ENCODE measurements at places on chromosomes 6 and 20.

- no peak for DNase-seq
Observed at GRCh38 chr20:23668477-23668951, 20.3 kb downstream of the CST4 start.

GRCh38 chr20:10316582-10316981, 98.0 kb downstream of the SNAP25 start:
- DNase-seq = no peak

DNA sequence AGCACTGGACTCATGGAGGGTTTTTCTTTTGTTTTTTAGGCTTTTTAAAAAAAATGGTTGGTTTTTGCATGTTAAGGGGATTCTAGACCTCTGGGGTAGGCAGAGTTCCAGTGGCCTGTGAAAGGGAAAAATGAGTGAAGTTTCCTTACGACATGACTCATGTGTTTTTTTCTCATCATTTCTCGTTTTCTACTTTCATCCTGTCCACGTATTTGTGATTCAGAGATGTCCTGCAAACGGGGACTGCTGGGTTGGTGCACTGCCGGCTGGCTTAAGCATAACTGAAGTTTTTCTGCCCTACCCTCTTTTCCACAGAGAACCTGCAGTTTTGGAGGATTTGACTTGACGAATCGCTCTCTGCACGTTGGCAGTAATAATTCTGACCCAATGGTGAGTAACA, 182.3 kb downstream of the SASH1 start:
- DNase-seq = no peak

DNA sequence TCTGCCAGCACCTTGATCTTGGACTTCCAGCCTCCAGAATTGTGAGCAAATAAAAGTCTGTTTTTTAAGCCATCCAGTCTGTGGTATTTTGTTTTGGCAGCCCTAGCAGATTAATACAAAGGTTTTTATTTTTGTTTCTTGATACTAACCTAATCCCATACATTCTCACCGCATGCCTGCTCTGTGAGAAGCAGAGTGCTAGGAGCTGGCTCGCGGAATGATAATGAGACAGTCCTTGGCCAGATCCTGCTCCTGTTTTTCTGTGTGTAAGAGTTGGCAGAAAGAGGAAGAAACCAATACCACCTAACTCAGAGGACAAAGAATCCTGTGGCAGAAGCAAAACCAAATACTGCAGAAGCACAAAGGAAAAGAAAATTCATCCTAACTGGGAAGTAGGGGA, 82.6 kb downstream of the KIF16B start:
- DNase-seq = no peak

DNA sequence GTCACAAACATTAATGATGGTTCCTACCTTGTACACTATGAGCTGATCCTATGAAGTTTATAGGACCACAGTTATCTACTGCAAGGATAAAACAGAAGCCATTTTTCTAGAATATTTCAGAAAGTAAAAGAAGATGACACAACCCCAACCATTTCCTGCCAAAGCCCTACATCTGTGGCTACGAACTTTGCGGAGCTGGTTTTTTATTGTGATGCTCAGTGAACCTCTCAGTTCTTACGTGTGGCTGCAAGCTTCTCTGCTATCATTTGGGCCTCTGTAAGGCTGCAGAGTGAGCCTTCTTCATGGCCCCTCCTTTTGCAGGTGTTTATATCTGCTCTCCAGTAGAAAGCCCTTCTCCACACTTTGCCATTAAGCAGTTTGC, 17.8 kb upstream of the TAGAP start:
- DNase-seq = no peak

DNA sequence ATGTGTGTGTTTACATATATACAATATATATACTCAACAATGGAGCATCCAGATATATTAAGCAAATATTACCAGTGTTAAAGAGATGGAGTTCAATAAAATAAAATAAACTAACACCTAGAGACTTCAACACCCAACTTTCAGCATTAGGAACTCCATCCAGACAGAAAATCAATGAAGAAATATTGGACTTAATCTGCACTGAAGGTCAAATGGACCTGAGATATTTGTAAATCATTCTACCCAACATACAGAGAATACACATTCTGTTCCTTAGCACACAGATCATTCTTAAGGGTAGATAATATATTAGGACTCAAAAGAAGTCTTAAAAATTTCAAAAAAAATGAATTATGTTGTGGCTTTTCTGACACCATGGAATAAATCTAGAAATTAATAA, 832.3 kb upstream of the ADGRB3 start:
- DNase-seq = no peak

DNA sequence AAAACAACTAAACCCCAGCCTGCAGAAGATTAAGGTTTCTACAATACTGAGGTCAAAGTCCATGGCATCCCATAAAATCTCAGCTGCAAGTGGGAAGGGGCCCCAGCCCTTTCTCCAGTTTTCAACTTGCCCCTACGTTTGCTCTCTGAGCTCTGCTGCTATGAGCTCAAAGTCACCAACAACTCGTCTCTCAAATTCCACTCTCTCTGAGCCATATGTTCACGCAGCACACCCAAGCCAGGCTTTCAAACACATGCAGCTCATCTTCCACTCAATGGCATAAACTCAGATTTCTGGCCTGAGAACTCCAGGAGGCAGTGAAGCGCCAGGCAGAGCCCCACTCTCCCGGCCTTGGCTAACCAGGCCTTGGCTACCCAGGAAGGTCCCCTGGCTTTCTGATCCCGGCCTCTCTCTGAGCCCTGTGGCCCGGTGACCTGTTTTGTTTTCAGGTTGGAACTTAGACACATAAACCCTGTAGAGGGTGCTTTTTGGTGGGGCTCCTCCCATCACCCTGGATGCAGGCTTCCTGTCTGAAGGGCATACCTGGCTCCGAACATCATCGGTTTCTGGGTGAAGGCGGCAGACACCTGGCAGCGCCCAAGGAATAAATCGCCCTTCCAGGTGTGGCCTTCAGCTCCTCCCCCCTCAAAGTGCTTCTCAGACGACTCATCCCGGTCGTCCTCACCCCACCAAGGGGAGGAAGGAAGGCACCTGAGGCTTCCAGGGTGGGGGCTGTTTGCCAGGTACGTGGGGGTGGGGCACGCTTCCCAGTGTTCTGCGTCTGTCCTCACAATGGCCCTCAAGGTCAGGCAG, 12.4 kb downstream of the SLC22A23 start:
- no peak for DNase-seq

- no peak for DNase-seq
Observed at GRCh38 chr6:136723780-136724179, 68.5 kb downstream of the MAP3K5 start.

DNA sequence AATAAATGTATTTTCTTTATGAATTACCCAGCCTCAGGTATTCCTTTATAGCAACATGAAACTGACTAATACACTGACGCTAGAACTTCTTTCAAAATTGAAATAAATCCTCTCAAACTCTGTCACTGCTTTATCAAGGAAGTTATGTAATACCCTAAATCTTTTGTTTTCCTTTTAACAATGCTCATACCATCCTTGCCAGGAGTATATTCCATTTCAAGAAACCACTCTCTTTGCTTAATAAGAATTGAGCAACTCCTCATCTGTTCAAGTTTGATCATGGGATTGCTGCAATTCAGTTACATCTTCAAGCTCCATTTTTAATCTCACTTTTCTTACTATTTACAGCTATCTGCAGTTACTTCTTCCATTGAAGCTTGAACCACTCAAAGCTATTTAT, 707.6 kb upstream of the MARCKS start:
- DNase-seq = no peak

GRCh38 chr6:16236631-16237199, 1.7 kb upstream of the GMPR start:
- DNase-seq = no peak

DNA sequence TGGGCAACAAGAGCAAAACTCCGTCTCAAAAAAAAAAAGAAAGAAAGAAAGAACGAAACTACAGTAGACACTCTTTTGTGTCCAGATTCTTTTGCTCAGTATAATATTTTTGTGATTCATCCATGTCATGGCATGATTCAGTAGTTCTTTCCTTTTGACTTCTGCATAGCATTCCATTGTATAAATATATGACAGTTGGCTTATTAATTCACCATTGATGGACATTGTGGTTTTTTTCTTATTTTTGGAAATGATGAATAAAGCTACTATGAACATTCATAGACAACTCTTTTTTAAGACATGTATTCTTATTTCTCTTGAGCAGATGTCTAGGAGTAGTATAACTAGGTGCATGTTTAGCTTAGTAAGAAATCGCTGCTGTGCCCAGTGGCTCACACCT, 10.3 kb upstream of the IER3 start:
- DNase-seq = no peak

DNA sequence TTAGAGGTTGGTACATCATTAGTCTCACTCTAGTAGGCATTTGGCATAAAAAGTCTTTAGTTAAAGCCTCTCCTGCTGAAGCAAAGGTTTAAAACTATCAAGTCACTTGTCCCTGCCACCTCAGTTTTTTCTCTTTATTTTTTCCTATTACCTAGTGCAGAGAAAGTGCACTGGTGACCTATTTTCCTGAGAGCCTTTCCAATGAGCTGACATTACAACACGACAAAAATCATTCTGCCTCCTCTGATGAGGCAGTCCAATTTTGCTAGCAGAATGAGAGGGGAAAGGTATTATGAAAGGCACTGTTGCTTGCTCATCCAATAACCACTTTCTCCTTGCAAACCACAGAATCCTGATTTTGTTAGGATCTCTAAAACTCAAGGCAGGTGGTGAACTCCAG, 73.3 kb upstream of the SGK1 start:
- no peak for DNase-seq

- DNase-seq = no peak
Observed at GRCh38 chr20:13338999-13339411, 117.9 kb downstream of the ISM1 start.

DNA sequence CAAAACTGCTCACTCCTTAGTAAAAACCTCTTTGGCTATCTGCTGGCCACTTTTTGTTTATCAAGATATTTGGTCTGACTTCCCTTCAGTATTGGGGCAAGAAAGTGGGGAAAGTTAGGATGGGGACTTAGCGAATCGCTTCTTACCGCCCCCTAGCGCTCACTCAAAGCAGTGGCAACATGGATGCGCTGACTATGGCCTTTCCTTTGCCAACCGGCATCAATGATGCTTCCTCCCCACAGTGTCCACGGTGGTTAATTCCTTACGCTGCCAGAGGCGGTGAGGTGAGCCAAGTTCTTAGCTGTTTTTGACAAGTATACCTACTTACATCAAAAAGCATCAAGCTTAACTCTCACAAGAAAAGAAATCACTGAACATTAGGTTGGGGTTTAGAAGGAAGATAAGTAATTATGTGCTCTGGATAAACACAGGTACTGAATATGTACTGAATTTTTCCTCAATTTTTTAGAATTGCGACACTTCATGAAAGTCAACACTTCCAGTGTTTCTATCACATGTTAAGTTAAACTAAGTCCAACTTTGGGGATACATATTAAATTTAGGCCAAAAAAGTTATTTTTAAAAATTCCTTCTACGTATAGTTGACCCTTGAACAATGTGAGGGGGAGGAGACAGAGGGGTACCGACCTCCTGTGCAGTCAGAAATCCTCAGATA, 86.7 kb downstream of the GMDS start:
- DNase-seq = no peak

DNA sequence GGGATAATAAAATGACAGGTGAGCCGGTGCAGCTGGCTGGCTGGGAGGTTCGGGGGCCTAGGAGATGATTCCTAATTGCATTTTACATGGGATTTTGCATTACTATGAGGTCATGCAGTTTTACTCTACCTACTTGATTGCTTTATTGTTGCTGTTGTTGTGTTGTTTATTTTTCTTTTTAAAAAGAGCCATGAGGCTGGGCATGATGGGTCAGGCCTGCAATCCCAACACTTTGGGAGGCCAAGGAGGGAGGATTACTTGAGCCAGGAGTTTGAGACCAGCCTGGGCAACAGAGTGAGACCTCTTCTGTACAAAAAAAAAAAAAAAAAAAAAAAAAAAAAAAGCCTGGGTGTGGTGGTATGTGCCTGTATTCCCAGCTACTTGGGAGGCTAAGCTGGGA, 104.8 kb downstream of the GJA1 start:
- DNase-seq = no peak

GRCh38 chr6:44096612-44097011, 30.6 kb downstream of the MRPL14 start:
- DNase-seq = no peak

GRCh38 chr20:57708694-57709673, 831 bp downstream of the PMEPA1 start:
- DNase-seq = no peak

- no peak for DNase-seq
Observed at GRCh38 chr6:88301888-88302768, 136.0 kb upstream of the CNR1 start.

- DNase-seq = no peak
Observed at GRCh38 chr20:40481337-40481736, 207.7 kb downstream of the MAFB start.

DNA sequence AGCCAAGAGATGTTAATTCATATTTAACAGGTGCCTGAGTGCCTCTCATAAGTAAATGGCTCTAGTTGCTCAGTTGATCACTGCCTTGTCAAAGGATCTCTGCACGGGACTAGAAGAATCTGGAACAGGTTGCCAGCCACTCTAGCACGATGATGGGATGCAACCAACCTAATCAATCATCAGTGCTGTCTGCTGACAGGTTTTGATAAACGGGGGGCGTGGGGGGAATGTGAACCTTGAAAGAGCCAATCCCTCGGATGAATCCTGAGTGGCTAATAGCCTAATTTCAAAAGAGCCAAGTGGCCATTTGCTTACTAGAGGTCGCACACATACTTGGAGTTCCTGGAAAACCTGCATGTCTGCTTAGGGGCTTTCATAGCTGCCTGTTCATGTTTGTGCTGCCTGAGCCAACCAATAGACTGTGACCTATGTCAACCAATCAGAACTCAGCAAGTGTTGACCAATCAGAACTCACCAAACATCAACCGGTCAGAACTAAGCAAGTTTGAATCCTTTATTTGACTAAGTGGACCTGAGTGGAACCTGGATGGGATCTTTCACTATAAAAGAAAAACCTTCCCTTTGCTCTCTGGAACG, 43.5 kb upstream of the ECI2 start:
- DNase-seq = no peak

- DNase-seq = no peak
Observed at GRCh38 chr6:83097204-83097603, 29.7 kb downstream of the DOP1A start.

GRCh38 chr6:558959-559358, 97.9 kb downstream of the HUS1B start:
- DNase-seq = no peak

- DNase-seq = no peak
Observed at GRCh38 chr6:13377054-13377758, 48.9 kb upstream of the TBC1D7 start.
